CD4-positive, alpha-beta T cell (primary cell): ENCODE measurements at places on chromosomes 6 and 20. TPM values are rescaled to one million over a fixed set of nuclear protein-coding genes. Genes with fewer than 3 reads are reported as not detected.

Gene DACT2
- total RNA-seq = not detected

Gene ANKRD6
- 4.8 TPM for total RNA-seq

- no peak for DNase-seq
These were observed 162.8 kb downstream of the BTBD9 start for GRCh38 chr6:38476888-38477287.

DNA sequence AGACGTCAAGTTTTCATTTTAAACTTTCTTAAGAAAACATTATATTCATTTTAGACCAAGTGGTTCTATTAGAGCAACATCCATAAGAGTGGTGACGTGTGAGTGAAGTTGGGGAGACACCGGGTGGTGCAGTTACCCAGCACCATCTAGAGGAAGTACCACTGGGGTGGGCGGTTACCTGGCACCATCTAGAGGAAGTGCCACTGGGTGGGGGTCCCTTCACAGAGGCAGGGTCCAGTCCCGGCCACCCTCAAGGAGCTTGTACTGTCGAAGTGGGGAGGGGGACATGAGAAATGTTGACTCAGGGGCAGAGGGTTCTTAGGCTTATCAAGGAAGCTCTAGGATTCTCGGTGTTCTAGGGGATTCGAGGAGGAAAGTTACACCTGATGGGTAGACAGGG lies 26.2 kb downstream of the PHACTR3 start:
- no peak for DNase-seq

DNA sequence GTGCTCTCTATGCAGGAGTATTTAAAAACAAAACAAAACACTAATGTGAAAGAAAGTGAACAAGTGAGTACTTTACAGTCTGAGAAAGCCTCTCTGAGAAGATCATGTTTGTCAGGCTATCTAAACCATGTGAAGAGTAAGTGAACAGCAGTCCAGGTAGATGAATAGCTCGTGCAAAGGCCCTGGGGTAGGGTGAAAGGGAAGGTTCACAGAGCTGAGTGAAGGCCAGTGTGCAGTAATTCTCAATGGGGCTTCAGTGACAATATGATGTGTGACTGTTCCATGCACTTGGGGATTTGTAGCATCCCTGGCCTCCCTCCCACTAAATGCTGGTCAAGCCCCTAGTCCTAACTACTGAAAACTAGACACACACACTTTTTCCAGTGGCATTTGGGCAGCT lies 488.9 kb upstream of the JARID2 start:
- DNase-seq = no peak

- DNase-seq = peak; percentile 43
These were observed 124.5 kb downstream of the MRPL14 start for GRCh38 chr6:44002593-44003344.

DNA sequence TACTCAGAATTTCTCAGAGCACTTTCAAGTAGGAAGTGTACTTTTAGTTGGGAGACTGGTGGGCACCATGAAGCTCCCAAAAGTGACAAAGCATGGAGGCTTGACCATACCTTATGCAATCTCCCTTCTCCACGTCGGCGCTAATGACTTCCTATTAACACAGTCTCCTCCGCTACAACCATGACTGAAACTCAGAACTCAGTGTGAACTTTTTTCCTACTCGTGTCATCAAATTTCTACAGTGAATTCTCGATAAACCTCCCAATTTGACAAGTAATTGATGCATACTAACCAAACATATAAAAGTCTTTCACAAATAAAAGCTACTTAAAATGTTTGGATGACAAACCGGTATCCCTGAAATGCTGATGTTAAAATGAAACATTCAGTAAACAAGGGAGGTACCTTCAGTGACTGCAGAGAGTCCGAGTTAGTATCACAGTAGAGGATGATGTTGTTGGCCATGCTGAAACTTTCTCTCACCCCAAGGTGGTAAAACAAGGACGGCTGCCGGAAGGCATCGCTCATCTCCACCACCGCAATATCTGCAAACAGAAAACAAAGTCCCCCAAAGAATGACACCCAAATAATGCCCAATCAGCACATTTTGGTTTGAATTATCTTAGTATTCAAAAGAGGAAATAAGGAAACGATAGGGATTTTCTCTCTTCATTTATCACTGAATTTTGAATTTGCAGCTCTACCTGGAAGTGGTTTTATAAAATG lies 72.1 kb downstream of the MAP3K5 start:
- no peak for DNase-seq

GRCh38 chr6:129257196-129257595 lies 374.3 kb downstream of the LAMA2 start:
- no peak for DNase-seq

- DNase-seq = no peak
These were observed 21.6 kb upstream of the CCN2 start for GRCh38 chr6:131972741-131973140.
